ENCODE measurements at places on chromosomes 16 and 17.

DNA sequence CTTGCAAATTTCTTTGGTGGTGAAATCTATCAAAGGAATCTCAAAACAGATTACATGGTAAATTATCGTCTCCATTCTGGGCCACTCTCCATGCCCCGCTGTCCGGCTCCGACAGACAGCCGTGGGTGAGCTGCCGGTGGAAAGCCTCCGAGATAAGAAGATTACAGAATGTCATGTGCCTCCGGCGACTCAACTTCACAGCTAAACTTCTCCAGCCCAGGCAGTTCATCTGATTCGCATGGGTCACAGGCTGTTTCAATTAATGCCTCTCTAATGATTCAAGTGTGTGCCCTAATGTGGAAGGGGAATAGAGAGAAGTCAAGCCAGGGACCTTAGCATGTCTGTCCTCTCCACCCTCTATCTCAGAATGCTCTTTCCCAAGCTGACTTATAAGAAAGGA is 520.8 kb upstream of the ZFHX3 start:
- no peak for DNase-seq

DNA sequence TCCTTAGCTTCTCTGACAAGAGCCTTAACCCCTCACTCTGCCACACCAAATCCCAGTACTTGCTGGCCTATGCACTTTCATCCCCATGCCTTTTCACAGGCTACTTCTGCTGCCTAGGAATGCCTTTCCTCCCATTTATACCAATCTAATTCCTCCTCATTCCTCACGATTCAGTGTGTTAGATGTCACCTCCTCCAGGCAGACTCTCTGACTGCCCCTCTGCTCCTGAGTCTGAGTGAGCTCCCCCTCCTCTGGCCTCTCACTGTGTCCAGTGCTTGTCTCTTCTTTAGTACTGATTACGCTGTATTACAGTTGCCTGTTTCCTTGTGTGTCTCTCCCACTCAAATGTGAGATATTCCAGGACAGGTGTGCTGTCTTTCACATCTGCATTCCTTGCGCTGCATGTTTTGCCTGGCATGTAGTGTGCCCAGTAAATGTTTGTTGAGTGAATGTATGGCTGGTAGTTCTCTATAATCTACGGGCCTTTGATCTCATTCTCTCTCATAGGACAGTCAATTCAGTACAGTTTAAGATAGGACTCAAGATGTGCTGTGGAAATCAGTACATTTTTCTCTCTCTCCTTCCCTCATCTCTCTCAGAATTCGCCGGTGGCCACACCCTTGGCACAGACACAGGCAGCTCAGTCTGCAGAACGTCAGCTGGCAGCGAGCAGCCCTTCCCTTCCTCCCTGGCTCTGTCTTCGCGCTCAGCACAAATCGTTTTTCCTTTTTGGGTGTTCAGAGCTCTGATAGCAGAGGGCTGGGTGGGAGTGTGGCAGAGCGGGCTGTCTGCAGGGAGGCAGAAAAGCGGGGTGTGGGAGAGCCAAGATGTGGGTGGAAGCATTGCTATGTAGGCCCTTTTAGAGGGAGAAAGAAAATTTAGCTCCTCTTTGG is 18.5 kb downstream of the ARL4D start:
- no peak for DNase-seq

- DNase-seq: no peak
Measured at GRCh38 chr16:87382023-87382785, 1.4 kb downstream of the FBXO31 start.

DNA sequence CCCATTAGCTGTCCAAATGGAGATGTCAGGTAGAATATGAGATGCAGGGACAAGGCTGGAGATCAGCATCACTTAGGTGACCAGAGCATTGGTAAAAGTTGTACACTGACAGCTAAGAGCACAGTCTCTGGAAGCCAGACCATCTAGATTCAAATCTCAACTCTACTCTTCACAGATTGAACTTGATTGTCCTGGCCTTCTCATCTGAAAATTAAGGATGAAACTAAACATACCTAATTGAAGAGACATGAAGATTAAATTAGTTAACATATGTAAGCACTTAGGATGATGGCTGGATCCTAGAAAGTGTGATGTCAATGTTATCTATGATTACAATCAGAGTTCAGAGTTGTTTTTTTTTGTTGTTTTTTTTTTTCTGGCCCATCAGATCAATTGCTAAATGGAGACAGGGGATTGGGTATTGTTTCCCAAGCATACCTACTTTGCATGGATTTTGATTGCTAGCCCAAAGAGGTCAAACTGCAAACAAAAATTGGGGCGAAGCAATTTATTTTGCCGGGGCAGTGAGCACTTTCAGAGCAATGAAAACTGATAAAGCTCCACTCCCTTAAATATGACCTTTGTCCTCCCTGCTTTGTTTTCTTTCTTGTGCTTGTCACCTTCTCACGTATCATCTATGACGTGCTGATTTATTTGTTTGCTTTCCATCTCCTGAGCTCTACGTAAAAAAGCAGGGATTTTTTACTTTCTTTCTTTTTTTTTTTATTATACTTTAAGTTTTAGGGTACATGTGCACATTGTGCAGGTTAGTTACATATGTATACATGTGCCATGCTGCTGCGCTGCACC is 217.6 kb upstream of the CPHXL start:
- DNase-seq: no peak

DNA sequence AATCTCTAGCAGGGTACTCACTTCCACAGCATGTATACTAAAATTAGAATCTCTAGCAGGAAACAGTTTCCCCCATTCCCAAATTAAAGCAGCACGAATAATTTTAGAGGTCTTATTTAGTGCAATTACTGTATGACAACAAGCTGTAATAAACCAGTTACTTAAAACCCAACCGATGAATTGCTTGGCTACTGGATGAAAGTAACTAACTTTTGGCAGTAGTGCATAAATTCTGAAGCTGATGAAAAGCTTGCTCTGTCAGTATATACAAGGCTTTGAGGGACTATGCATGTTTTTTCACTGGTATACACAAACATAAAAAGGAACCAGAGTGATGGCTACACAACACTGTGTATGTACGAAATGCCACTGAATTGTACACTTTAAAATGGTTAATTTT is 89.4 kb downstream of the CFDP1 start:
- DNase-seq: no peak

GRCh38 chr17:34820922-34821321 is 140.3 kb downstream of the CCT6B start:
- no peak for DNase-seq

- peak; percentile 80 for DNase-seq
Measured at GRCh38 chr17:50783193-50783660, 15.9 kb upstream of the ANKRD40CL start.

- DNase-seq: no peak
Measured at GRCh38 chr16:75632857-75633256, 9.8 kb upstream of the ADAT1 start.

- DNase-seq: no peak
Measured at GRCh38 chr16:15849209-15849981, 7.4 kb downstream of the MYH11 start.

GRCh38 chr16:29820271-29820701 is at the start of gene MVP:
MVP (plus strand) TSS chr16:29820462; CDS start chr16:29830550, 10,088 bp downstream.
- peak; percentile 60 for DNase-seq

GRCh38 chr16:6576606-6577005 is 756.0 kb upstream of the RBFOX1 start:
- DNase-seq: no peak

DNA sequence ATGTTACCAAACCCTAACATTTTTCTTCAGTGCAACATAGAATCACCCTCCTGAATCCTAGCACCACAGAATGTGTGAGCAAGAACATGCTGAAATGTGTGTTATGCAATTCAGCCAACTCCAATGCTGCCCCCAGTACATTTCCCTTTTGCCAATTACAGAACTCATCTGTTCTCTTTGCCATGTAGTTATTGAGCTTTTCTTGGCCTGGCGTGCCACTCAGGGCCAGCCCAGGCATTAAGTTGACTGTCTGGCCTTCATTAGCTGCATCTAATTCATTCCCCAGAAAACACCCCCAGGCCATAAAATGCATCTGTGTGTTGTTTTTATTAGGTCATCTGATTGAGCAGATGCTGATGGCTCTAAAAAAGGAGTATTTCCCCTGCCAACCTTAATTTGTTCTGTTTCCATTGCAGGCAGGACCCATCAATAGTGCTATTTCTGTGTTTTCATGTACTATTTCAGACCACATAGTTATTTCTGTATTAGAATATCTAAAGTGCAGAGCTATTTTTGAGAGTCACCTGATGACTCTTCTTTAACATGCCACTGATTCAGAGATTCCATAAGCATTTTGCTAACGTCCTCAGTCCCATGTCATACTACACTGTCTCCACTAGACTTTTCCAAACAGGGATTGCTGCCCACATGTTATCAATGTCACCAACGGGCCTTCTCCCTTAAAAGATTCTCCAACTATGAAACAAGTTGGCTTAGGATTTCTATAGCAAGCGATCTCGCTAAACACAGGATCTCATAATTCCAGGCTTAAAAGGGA is 969.7 kb downstream of the CDH11 start:
- no peak for DNase-seq

- DNase-seq: no peak
Measured at GRCh38 chr17:57349541-57350247, 93.4 kb downstream of the MSI2 start.

DNA sequence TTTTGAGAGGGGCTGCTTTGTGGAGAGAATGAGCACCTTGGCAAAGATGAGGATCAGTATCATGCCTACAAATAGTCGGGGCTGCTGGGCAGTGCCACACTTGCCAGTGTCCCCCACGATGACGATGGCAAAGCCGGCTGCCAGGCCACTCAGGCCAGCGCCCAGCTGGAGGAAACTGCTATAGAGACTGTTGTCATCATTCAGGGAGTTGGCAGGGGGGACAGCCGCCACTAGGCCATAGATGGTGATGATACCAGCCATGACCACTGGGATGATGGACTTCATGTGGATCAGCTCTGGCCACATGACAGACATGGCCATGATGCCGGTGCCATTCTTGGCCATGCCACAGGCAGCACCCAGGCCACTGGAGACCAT is 23.8 kb downstream of the MINK1 start:
- DNase-seq: no peak

GRCh38 chr17:21772321-21772720 is 80.0 kb downstream of the KCNJ18 start:
- DNase-seq: no peak

DNA sequence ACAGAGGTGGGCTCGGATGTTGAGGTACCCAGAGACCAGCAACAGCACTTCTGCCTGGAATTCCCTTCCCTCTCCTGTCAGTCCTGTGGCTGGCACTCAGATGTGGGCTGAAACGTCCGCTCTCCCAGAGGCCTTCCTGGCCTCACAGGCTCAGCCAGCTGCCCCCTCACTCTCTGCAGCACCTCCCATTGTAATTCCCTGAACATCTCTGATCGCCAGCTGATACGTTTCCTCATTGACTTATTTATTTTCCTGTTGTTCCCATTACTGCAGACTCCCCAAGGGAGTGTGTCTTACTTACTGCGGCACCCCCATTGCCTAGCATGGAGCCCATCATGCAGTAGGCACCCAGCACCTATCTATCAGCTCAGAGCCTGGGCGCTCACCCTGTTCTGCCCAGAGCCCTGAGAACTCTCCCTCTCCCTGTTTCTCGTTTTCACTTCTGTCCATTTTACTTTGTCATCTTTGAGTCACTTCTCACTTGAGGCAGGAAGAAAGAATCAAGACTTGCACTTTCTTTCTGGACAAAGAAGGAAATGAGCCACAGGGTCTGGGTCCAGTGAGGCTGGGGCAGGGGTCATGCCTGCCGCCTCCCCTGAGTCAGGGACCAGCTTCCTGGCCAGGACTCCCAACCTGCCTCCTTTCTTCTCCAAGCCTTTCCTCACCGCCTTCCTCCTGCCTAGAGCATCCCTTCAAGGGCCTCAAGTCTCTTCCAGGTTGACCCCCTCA is 10.2 kb downstream of the CDH5 start:
- DNase-seq: no peak

DNA sequence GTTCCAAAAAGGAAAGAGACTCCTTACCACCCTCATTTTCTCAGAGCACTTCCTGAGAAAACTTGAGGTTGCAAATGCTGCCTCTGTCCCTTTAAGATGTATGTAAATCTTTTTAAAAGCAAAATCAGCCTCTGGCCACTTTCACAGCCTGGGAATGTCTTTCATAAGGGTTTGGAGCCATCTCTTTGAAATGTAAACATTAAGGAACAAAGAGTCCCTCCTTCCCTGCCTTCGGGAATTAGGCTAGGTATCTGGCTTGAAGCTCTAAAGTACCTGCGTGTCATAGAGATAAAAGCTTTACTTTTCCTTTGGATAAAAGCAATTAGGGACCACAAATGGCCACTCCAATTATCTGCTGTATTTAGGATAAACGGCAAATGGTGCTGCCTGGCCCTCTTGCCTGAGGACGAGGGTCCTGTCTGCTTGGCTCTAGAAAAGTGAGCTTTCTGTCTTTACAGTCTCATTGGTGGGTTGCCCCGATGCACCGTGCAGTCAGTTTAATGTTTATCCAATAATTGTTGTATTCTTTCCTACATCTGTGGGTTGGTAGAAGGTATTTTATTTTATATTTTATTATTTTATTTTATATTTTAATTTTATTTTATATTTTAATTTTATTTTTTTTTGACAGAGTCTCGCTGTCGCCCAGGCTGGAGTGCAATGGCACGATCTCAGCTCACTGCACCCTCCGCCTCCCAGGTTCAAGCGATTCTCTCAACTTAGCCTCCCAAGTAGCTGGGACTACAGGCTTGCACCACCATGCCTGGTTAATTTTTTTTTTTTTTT is 23.9 kb downstream of the NLRC3 start:
- DNase-seq: no peak

DNA sequence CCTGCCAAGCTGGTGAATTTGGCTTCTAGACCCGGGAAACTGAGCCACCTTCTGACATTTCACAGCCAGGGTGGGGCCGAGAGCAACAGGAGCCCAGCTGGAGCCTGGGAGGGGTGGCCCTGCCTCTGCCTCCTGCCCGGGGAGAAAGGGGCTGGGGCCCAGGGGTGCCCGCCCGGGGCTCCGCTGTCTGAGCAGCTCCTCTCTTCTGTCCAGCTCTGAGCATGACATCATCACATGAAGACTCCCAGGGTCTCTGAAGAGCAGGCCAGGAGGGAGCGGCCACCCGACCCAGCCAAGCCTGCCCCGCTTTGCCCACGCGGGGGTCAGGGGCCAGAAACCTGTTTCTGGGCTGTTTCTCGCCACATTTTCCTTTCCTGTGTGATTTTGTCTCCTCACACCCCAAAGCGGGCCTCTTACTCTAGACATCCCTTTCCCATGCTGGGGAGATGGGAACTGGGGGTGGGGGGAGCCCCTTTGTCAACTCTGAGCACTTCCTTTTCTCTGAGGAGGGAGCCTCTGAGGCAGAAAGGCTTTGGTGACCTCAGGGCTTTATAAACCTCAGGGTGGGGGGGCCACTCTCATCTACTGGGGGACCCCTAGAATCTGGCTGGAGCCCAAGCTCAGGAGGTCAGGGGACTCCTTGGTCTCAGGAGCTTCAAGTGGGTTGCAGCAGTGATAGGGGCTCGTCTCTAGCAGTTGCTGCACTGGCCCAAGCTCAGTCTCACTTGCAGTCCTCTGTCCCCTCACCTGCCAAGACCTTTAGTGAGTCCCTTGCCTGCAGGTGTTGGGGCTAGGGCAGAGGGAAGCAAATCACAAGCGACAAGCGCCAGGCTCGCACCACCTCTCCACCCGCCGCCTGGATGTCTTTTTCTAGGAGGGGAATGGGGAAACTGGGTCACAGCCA is 7.6 kb downstream of the UBALD2 start:
- peak; percentile 83 for DNase-seq

GRCh38 chr17:21228111-21228510 is 14.2 kb upstream of the TMEM11 start:
- DNase-seq: no peak

Data from stimulated activated CD4-positive, alpha-beta T cell treated with anti-CD3 and anti-CD28 coated beads, Interleukin-1b, Interleukin-23, amount 100 ng/mL, for 48 hours (primary cell).